ENCODE measurements at places on chromosomes 5 and 9. TPM values are rescaled to one million over a fixed set of nuclear protein-coding genes. Genes with fewer than 3 reads are reported as not detected.

LRRC19 gene
- not detected for polyA plus RNA-seq

LRRC26 gene
- polyA plus RNA-seq, result not detected

GLRA1 gene
- 0.35 TPM for polyA plus RNA-seq

RASEF gene
- 0.04 TPM for polyA plus RNA-seq

PFN3 gene
- polyA plus RNA-seq, result not detected

DOLK gene
- polyA plus RNA-seq, result 20.3 TPM

MAT2B gene
- polyA plus RNA-seq, result 82.0 TPM

GNA14 gene
- polyA plus RNA-seq, result 7.1 TPM

CTSV gene
- polyA plus RNA-seq, result not detected

JAKMIP2 gene
- polyA plus RNA-seq, result 63.1 TPM

SNCAIP gene
- polyA plus RNA-seq, result 4.6 TPM

CERCAM gene
- polyA plus RNA-seq, result 1.6 TPM

PCDHB2 gene
- polyA plus RNA-seq, result 8.3 TPM

FRRS1L gene
- polyA plus RNA-seq, result 37.6 TPM

NSUN2 gene
- polyA plus RNA-seq, result 7.0 TPM

CDH9 gene
- 13.0 TPM for polyA plus RNA-seq

DBH gene
- polyA plus RNA-seq, result not detected

OTP gene
- polyA plus RNA-seq, result not detected

CDX1 gene
- not detected for polyA plus RNA-seq

PGM5 gene
- 0.39 TPM for polyA plus RNA-seq

TLX3 gene
- not detected for polyA plus RNA-seq

PCDHGA9 gene
- polyA plus RNA-seq, result 1.9 TPM

SARDH gene
- not detected for polyA plus RNA-seq

LIFR gene
- 8.8 TPM for polyA plus RNA-seq

FOXD4L6 gene
- polyA plus RNA-seq, result not detected

CCDC180 gene
- 2.2 TPM for polyA plus RNA-seq

NKD2 gene
- polyA plus RNA-seq, result 0.48 TPM

HEMGN gene
- polyA plus RNA-seq, result not detected

UGT3A1 gene
- not detected for polyA plus RNA-seq

HSD17B3 gene
- polyA plus RNA-seq, result not detected

ZBED3 gene
- polyA plus RNA-seq, result 6.8 TPM

PLAC8L1 gene
- polyA plus RNA-seq, result not detected

PCDHA7 gene
- 0.39 TPM for polyA plus RNA-seq

SLC36A3 gene
- polyA plus RNA-seq, result not detected

IL13 gene
- polyA plus RNA-seq, result not detected

BTNL8 gene
- polyA plus RNA-seq, result not detected

LHX6 gene
- 0.15 TPM for polyA plus RNA-seq

CYLC2 gene
- polyA plus RNA-seq, result not detected

GABRA6 gene
- polyA plus RNA-seq, result 21.4 TPM

INSL4 gene
- polyA plus RNA-seq, result not detected

DMRT3 gene
- polyA plus RNA-seq, result not detected

HAPLN1 gene
- not detected for polyA plus RNA-seq

LCN6 gene
- polyA plus RNA-seq, result not detected

CARD6 gene
- polyA plus RNA-seq, result not detected

SPATA31C1 gene
- polyA plus RNA-seq, result not detected

FBXL7 gene
- polyA plus RNA-seq, result not detected

WDR38 gene
- not detected for polyA plus RNA-seq

ELP1 gene
- polyA plus RNA-seq, result 13.6 TPM

PROB1 gene
- not detected for polyA plus RNA-seq

C9orf153 gene
- 0.98 TPM for polyA plus RNA-seq

MLANA gene
- polyA plus RNA-seq, result not detected

PCDHB6 gene
- polyA plus RNA-seq, result 1.4 TPM

Measured in Purkinje cell (primary cell).